ENCODE measurements at places on chromosomes 7 and 10. TPM values are rescaled to one million over a fixed set of nuclear protein-coding genes. Genes with fewer than 3 reads are reported as not detected.

- DNase-seq = peak; percentile 69
These were observed 12.5 kb downstream of the SFRP5 start for GRCh38 chr10:97759158-97759887.

GRCh38 chr7:96667026-96667425, 42.6 kb downstream of the SEM1 start:
- no peak for DNase-seq

GRCh38 chr10:53406532-53406931, 633.9 kb upstream of the MBL2 start:
- no peak for DNase-seq

DNA sequence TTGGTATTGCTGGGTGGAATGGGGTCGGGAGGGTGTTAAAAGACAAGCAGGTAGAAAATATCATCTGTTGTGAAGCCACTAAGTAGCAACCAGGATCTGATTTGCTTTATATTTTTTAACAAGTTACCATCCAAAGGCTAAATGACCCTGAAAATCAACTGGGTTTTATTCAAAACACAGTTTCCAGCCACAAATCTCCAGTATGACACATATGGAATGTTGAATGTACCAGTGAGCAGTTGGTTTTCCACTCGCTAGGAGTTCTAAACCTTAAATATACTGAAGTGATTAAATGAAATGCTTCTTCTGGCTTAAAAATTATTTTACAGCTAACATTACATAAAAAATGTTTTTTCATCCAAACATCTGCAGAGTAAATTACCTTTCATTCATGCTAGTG, 112.5 kb downstream of the PDE1C start:
- no peak for DNase-seq

- no peak for DNase-seq
These were observed 60.4 kb downstream of the FZD1 start for GRCh38 chr7:91324663-91325062.

DNA sequence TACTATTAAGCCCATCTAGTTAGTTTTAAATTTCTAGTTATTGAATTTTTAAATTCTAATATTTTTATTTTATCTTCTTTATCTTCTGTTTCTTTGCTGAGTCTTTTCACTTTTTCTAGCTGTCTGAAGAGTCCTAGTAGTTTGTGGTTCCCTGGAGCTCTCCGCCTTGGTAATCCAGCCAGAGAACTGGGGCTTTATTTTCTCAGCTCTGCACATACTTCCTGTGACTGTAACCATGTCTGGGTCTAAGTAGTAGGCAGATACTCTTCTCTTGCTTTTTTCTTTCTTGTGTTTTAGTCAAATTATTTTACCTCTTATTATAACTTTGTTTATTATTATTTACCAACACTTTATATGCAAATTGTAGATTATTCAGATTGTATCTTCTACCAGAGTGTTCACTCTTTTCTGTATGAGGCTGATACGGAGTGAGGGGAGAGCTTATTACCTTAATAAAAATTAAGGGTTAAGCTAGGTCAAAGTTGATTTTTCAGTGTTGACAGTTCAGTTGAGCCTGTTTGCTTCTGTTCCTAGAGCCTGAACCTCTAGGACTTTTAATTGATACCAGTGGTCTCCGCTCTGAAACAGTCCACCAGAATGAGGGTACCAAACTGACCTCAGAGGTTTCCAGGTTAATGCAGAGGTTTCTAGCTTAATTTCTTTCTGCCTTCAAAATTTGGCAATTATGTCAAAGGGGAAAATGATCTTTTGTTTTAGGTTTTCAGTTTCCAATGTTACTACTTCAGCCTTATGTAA, 155.4 kb downstream of the ADK start:
- DNase-seq = no peak

- DNase-seq = no peak
These were observed 81.3 kb downstream of the ATE1 start for GRCh38 chr10:121846555-121846954.

DNA sequence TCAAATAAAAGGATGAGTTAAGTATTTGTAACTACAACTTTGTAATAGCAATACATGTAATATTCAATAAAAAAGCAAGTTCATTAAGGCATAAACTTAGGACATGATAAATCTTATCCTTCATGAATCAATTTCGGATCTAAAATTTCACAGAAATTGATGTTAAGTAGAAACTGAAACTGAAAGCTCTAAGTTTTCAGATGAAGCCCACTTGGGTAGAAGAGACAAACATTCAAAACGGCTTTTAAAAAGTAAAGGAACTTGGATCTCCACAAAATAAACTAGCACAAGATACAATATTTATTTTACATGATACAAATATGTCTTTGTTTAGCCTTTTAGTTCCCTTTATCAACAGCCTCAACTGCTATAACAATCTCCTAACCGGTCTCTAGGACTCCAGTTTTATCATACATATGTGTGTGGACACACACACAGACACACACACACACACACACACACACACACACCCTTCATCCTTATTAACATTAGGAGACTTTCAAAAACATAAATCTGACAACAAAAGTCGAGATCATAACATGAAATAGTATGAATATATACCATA, 83.7 kb downstream of the USP6NL start:
- no peak for DNase-seq

Gene IL6
- 4.0 TPM for total RNA-seq

Gene INMT
- total RNA-seq = not detected

Gene MYO1G
- total RNA-seq = 391 TPM

Gene NPTX2
- total RNA-seq = not detected

Gene CHRM2
- not detected for total RNA-seq

All from activated naive CD4-positive, alpha-beta T cell treated with anti-CD3 and anti-CD28 coated beads for 36 hours (primary cell).